ENCODE measurements at places on chromosomes 11 and 22.

GRCh38 chr11:118180300-118180703 is 3.9 kb upstream of the SCN2B start:
- DNase-seq = no peak

GRCh38 chr11:46363031-46363407 is 15.8 kb downstream of the DGKZ start:
- DNase-seq = peak; percentile 43

GRCh38 chr11:10797001-10797400 is 11.7 kb downstream of the EIF4G2 start:
- no peak for DNase-seq

- peak; percentile 24 for DNase-seq
These were observed 597.2 kb upstream of the ANO3 start for GRCh38 chr11:25734591-25735211.

DNA sequence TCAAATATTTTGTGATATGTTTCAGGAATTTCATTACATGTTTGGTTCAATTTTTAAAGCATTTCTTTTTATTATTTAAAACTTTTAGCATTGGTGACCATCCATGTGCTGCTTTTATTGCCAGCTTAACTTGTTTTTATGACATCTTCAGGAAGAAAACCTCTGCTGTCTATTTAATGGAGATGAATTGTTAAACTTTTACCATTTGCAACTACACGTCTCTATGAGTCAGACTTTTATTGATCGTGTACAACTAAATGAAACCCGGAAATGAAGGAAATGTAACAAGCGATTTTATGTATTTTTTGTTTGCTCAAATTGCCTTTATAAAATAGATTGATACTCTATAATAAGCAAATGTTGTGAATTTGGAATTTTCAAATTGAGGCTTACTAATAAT is 113.0 kb downstream of the PTPRJ start:
- no peak for DNase-seq

GRCh38 chr22:39396797-39397195 is 2.8 kb upstream of the TAB1 start:
- DNase-seq = no peak

DNA sequence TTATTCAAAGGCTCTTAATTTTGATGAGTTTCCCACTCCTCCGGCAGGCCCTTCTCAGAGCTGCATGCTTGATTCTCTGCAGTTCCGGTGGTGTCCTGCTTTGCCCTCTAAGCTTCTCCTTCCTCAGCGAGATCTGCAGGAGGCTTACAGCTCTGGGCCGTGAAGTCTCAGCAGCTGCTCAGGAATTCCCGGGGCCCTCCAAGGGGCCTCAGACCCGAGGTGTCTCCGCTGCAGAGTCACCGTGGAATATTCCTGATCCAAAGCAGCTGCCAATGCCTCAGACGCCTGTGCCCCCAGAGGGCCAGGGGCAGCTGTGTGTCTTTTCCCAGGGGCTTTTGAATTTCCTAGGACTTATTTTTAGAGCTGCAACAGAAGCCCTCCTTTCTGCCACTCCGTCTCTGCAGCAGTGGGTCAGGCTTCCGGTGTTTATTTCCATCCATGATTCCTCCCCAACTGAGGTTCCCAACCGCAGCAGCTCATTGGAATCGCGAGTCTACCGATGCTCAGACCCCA is 37.2 kb downstream of the RPS6KA4 start:
- DNase-seq = no peak

GRCh38 chr11:116539836-116540418 is 232.9 kb downstream of the BUD13 start:
- no peak for DNase-seq
